ENCODE measurements at places on chromosomes 7 and 10.

DNA sequence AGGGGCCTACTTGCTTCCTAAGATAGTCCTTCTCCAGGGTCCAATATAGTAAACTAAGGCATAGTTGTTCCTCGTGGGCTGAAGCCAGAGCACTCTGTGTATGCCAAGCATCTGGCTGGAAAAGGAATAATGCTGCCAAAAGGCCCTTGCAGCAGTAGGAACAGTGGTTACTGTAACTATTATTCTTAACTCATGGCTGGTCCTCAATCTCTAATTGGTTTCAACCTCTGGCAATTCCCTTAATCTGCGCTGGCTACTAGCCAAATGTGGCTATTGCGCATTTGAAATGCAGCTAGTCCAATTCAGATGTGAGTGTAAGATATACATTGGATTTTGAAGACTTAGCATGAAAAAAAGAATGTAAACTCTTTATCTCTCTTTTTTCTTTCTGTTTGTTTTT is 27.8 kb upstream of the LBX1 start:
- DNase-seq, result no peak

- no peak for DNase-seq
These were observed 225.9 kb downstream of the TRIL start for GRCh38 chr7:28732071-28732869.

DNA sequence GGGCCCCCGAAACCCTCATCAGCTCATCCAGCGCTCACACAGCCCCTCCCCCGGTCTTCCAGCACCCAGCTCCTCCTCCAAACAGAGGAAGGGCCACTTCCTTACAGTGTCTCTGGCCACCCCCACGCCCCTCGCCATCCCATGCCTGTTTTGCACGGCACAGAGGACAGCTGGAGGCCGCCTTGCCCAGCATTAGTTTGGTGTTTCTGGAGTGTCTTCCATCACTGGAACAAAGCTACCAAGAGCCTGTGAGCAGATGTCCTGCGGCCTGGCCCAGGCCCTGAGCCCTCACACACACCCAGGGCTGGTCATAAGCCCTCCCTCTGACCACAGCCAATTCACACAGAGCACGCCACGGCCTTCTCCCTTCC is 82.3 kb downstream of the MAD1L1 start:
- no peak for DNase-seq

DNA sequence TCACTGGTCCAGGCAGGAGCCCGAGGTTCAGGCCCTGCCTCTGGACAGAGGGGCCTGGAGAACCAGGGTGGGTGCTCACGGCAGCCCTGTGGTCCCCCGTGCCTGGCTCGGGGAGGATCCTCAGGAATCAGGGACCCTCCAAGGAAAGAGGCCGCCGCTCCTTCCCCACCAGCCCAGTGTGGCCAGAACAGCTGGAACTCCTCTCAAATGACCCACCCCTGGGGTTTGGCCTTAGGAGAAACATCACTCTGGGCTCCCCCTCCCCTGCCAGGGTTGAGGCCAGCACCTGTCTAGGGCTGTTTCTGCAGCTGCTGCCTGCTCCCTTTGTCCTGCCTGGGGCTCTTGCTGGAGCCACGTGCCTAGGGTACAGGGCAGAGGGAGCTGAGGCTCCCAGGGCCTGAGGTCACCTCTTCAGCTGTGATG is 161.0 kb downstream of the RNF216 start:
- no peak for DNase-seq

DNA sequence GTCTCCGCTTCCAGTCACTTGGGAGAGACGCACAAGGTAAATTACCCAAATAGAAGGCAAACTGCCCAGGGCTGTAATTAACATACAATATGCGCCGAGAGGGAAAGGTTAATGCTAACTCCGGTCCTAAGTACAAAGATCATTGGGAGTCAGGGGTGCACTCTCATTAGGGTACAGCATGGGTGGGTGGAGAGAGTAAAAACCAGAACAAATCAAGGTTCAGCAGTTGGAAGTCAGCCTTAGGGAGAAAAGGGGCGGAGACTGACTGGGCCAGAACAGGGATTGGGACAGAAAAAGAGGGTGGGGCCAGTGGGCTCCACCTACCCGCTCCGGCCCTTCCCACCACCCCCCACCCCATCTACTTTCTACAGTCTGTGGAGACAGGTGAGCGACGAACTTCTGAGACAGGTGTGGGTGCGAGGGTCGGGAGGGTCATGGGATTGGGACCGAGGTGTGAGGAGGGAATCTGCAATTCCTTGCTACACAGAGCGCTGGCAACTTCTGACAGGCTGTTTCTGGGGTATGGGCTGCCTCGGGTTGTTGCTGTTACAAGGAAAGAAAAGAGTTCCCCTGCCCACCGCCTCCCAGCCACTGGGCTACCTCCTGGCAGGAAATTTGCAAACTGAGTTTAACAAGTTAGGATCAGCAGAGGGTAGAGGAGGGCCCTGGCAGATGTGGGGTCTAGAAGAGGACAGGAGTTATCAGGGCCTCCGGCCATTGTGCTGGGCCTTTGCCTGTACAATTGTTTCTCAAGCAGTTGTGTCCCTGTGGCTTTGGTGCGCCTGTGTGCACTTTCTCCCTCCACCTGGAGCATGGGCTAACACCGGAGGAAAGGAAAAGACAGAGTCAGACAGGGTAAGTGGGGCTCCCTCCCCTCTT is at the start of gene TMEM139:
Gene TMEM139, plus strand, starts transcription at position 368 of the 879 bp plus-strand sequence. CDS start 1,000 bp downstream, outside the sequence.
- DNase-seq, result peak; percentile 85

DNA sequence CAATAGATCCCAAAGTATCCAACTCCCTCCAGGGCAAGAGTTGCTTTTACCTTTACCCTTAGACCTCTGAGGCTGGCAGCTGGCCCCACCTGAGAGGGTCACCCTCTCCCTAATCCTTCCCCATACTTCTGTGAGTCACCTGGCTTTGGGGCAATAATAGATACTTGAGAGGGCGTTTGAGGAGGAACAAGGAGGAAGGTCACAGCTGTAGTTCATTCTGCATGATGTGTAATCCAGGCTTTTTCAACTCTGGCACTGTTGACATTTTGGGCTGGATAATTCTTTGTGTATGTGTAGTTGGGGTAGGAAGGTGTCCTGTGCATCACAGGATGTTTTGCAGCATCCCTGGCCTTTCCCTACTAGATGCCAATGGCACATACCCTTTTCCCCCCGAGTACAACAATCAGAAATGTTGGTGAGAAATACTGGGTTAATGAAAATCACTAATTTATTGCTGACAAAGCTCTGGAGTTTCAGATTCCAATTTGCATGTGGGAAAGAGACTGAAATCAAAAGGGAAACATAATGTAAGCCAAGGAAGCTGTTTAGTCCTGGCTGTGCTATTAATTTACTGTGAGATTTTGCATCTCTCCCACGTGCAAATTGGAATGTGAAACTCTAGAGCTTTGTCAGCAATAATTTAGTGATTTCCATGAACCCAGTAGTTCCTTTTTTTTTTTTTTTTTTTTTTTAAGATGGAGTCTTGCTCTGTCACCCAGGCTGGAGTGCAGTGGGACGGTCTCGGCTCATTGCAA is 3.6 kb downstream of the BLVRA start:
- DNase-seq, result peak; percentile 7

DNA sequence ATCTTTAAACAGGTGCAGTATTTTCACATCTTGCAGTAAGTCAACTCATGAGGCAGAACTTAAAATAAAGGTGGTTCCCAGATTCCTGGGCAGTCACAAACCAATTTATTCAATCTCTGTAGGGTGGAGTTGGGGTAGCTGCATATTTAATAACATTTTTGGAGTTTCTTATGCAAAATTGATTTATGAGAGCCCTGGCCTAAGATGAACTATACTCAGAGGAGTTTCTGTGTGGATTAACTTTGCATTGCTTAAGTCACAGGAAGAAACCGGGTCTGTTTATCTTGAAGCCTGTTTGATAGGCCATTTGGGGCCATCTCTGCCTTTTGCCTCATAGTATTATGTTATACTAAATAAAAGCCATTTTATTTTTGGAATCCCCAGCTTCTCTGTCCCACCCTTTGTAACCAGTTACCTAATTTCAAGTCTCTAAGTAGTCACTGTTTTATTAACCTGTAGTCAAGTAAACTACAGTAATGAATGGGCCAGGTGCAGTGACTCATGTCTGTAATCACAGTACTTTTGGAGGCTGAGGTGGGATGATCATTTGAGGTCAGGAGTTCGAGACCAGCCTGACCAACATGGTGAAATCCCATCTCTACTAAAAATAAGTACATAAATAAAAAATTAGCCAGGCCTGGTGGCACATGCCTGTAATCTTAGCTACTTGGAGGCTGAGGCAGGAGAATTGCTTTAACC is 104.4 kb upstream of the FAM3C start:
- no peak for DNase-seq

DNA sequence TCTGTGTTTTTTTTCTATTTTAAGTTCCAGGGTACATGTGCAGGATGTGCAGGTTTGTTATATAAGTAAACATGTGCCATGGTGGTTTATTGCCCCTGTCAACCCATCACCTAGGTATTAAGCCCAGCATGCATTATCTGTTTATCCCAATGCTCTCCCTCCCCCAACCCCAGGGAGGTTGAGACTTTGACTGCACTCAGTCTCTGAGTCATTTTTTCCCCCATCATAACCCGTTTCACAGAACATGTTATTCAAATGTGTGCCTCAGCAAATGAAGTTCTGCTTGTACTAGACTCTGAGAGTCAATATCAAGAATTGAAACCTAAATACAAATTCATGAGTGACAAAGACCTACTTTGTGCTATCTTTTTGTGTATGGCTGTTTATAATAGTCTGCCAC is 70.0 kb upstream of the CYP26C1 start:
- DNase-seq, result no peak

- no peak for DNase-seq
These were observed 70.8 kb downstream of the LRRC17 start for GRCh38 chr7:102983602-102984001.

- DNase-seq, result no peak
These were observed 176.2 kb downstream of the TWIST1 start for GRCh38 chr7:18941207-18941606.

GRCh38 chr10:44619975-44620374 is 235.1 kb upstream of the CXCL12 start:
- DNase-seq, result no peak

GRCh38 chr10:131802996-131803395 is 97.8 kb upstream of the PPP2R2D start:
- no peak for DNase-seq

- DNase-seq, result no peak
These were observed 47.4 kb downstream of the JAZF1 start for GRCh38 chr7:28132959-28133870.

GRCh38 chr10:112195224-112195623 is 11.7 kb upstream of the GPAM start:
- DNase-seq, result no peak

GRCh38 chr10:131822692-131823245 is 78.0 kb upstream of the PPP2R2D start:
- no peak for DNase-seq

DNA sequence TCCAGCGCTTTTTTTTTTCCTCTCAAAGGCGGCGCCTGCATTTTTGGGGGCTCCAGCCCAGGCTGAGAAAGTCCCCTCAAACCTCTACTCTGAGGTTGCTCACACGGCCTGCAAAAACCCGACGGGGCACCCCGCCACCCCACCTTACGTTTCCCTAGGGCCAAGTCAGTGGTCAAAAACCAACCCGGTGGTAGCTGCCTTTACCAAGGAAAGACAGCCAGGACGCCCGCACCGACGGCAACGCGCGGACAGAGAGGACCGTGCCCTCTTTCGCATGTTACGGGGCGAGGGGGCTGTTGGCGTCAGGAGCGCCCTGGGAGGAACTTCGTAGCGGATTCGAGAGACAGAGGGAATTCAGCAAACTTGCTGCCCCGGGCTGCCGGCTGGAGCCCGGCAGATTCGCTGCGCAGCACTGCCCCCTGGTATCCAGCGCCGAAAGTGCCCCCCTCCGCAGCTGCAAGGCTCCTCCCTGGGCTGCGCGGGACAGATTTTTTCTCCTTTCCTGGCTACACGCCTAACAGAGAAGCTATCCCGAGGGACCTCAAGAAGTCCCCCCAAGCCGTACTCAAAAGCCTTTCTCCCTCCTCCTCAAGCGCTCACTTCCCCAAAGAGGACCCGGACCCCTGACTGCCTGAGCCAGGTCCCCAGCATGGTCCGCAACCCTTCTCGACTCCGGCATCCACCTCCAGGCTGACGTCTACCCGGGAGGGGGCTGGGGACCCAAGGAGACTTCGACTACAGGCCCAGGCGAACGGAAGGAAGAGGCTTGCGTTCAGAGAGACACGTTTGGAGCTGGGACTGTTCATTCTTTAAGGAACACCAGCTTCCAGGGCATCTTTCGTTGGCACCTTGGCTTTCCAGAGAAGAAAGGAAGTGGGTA is 27.7 kb upstream of the VAX1 start:
- DNase-seq, result no peak

- DNase-seq, result no peak
These were observed 48.7 kb downstream of the VIPR2 start for GRCh38 chr7:159095979-159096411.

GRCh38 chr7:77899516-77899915 is 100.9 kb downstream of the PHTF2 start:
- DNase-seq, result no peak

DNA sequence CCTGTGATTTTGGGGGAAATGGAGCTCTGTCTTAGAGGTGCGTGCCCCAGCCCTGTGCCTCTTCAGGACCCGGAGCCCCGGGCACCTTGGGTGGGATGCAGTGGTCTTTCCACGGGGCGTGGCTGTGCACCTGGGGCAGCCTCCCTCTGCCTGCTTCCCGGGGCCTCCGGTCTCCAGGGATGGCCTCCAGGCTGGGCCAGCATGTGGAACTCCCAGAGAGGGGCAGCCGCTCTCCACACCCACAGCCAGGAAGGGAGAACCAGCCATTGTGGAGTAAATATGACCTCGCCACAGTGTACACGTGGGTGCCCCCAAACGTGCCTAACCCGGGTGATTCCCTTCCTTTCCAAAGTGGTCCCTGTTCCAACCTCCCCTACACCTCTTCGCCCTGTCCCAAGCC is 52.6 kb downstream of the JAKMIP3 start:
- no peak for DNase-seq

- DNase-seq, result no peak
These were observed 25.6 kb downstream of the ANKMY2 start for GRCh38 chr7:16619979-16620408.

DNA sequence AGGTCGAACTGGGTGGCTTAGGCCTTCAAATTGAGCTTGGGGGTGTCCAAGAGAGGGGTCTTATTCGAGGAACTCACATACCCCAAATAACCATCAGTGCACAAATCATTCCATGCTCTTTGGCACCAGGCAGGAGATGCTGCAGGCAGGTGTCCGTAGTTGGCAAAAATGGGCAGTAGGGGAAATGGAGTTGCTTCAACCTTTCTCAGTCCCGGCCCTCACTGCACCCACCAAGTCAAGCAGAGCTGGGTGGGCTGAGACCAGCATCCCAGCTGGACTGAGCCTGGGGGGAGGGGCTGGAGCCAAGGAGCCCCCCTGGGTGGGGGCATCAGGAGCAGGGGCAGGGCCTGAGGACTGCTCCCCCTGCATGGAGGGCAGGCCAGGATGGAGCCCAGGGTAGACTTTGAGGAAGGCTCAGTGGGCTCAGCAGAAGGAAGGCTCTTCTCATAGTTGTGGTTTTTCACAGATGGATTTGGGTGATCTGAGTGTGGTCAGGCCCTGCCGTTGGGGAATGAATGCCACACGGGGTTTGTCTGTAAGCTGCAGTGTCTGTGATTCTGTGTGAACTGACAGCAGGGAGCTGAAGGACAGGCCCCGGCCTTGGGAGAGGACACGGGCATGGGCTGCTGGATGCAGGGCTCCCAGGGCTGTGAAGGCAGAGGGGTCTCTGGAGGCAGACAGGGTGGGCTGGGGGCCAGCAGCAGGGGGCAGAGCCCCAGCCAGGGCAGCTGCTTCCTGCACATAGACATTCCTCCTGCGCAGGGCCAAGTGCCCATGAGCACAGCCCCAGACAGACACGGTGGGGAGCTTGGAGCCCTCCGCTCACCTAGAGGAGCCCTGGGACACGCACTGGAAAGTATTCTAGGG is 144.5 kb downstream of the ADCY1 start:
- DNase-seq, result no peak

GRCh38 chr10:114706458-114707055 is 48.5 kb upstream of the ABLIM1 start:
- DNase-seq, result no peak

GRCh38 chr7:118352867-118353453 is 128.5 kb downstream of the ANKRD7 start:
- no peak for DNase-seq

Measured in colonic mucosa (tissue), 4 donors.